ENCODE measurements at places on chromosomes 6 and 20. TPM values are rescaled to one million over a fixed set of nuclear protein-coding genes. Genes with fewer than 3 reads are reported as not detected.

- DNase-seq = no peak
Observed at GRCh38 chr20:9349249-9349648, 165.1 kb upstream of the LAMP5 start.

GRCh38 chr6:1885576-1886011, 275.9 kb downstream of the FOXC1 start:
- DNase-seq = no peak

DNA sequence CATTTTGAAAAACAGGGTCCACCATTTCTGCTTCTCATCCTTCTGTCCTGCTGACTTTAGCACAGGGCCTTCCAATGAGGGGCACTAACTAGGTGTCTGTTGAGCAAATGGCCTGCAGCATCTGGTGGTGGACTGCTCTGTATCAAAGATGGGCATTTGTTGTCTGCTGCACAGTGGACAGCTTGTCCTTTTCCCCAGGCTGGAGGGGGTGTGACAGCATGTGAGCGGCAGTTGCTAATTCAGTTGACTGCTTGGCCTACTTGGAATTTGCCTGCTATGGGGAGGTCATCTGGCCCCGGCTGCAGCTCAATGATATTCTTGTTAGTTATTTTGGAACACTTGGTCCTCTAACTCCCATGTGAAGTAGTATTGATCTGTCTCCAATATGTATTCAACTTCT, 93.7 kb downstream of the SH3BGRL2 start:
- DNase-seq = no peak

- DNase-seq = no peak
Observed at GRCh38 chr20:13105864-13106457, 97.2 kb downstream of the SPTLC3 start.

GRCh38 chr20:20710443-20711315, 1.8 kb downstream of the RALGAPA2 start:
- no peak for DNase-seq

DNA sequence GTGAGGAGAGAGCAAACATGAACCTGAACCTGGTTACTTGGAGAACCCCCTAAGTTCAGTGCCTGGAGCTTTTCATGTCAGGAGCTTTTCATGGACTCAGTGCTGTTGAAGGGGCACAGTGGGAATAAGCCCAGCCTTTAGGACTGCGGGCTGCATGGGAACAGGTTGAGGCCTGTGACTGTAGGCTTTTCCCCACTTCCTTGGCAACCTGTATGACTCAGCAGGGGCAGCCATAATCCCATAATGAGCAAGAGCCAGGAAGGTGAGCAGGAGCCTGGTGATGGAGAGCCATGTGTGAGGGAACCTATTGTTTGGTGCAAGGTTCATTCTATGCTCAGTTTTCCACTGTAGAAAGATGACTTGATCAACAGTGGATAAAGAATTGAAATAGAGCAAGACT, 23.4 kb downstream of the MEP1A start:
- DNase-seq = no peak

DNA sequence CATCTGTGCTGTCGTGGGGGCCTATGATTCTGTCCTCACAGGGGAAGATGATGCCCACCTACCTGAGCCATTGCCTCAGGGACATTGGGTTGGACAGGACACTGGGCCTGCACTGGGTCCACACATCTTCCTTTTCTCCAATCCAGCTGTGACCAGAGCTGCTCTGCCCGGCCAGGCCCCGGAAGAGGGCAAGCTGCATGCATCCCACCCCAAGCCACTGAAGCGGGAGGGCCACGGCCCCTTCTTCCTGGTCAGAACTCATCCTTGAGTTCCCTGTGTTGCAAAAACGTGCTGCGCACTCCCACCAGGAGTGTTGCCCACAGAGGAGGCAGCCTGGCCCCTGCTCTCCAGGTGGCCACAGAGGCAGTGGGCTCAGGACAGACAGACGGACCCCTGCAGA, 38.2 kb downstream of the SPDEF start:
- DNase-seq = no peak

- DNase-seq = no peak
Observed at GRCh38 chr6:22271081-22271480, 25.8 kb downstream of the PRL start.

- no peak for DNase-seq
Observed at GRCh38 chr6:148214667-148215066, 128.0 kb upstream of the SASH1 start.

GRCh38 chr6:136890986-136891385, 31.1 kb upstream of the SLC35D3 start:
- no peak for DNase-seq

- no peak for DNase-seq
Observed at GRCh38 chr6:79446006-79446405, 91.2 kb downstream of the LCA5 start.

DNA sequence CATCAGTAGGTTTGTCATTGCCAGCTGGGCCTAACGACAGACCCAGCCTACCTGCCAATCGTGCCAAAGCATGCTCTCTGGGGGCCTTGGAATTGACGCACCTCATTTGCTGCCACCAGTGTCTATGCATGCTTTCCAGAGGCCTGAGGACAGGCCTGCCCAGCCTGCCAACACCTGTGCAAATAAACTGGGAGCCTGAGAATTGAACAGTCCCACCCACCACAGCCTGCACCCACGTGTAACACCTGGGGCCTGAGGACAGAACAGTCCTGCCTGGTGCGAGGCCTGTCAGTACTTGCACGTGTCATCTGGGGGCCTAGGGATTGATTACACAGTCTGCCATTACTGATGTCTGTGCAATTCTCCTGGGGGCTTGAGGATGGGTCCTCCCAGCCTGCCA, 6.2 kb upstream of the RNF217 start:
- no peak for DNase-seq

GRCh38 chr20:61391812-61392520, 139.9 kb downstream of the CDH4 start:
- no peak for DNase-seq

- DNase-seq = no peak
Observed at GRCh38 chr20:57124800-57125517, 141.5 kb downstream of the BMP7 start.

DNA sequence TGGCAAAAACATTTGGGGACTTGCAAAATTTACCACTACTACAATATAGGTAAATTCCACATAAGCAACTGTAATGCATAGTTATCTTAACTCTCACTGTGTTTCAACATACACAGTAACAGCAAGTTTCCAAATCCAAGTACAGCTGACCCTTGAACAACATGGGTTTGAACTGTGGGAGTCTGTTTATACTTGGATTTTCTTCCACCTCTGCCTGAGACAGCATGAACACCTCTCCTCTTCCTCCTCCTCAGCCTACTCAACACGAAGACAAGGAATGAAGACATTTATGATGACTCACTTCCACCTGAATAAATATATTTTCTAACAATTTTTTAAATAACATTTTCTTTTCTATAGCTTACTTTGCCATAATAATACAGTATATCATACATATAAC, 25.6 kb downstream of the MAN1A1 start:
- DNase-seq = no peak

GRCh38 chr20:33724439-33725094, 4.5 kb upstream of the PXMP4 start:
- no peak for DNase-seq

- DNase-seq = no peak
Observed at GRCh38 chr20:32433311-32434021, 75.3 kb downstream of the ASXL1 start.

SOBP gene
- total RNA-seq = not detected

KCNK15 gene
- 0.37 TPM for total RNA-seq

NR2E1 gene
- not detected for total RNA-seq

DDX39B gene
- 569 TPM for total RNA-seq

TNF gene
- 52.0 TPM for total RNA-seq

SLA2 gene
- total RNA-seq = 33.7 TPM

TNXB gene
- total RNA-seq = 10.1 TPM
